Calu3 (cell line): ENCODE measurements at places on chromosomes 11 and 22. TPM values are rescaled to one million over a fixed set of nuclear protein-coding genes. Genes with fewer than 3 reads are reported as not detected.

The C1QTNF4 gene
- not detected in 2 replicates for total RNA-seq

The IRF7 gene
- total RNA-seq: 48.7 and 93.5 TPM in 2 replicates

The OR2AT4 gene
- total RNA-seq: not detected in 2 replicates

The RPS25 gene
- 471 and 510 TPM in 2 replicates for total RNA-seq

The C11orf91 gene
- total RNA-seq: 5.8 and 7.6 TPM in 2 replicates

The SHANK3 gene
- 2.1 and 2.5 TPM in 2 replicates for total RNA-seq

The EHF gene
- total RNA-seq: 286 and 299 TPM in 2 replicates

The ELFN2 gene
- 1.5 and 2.8 TPM in 2 replicates for total RNA-seq

The ACTN3 gene
- total RNA-seq: not detected in 2 replicates

The RCOR2 gene
- 0.26 and 0.37 TPM in 2 replicates for total RNA-seq

The CAPN5 gene
- 22.3 and 41.5 TPM in 2 replicates for total RNA-seq

The GRAP2 gene
- not detected in 2 replicates for total RNA-seq

The SLC22A6 gene
- total RNA-seq: not detected in 2 replicates

The XPNPEP3 gene
- 33.1 and 39.9 TPM in 2 replicates for total RNA-seq

The TEX54 gene
- total RNA-seq: not detected in 2 replicates

The CFAP300 gene
- 2.9 and 4.6 TPM in 2 replicates for total RNA-seq

The FAM181B gene
- total RNA-seq: 0.09 TPM in 1 of 2 replicates, not detected in the other

The OR4C13 gene
- not detected in 2 replicates for total RNA-seq

The MGAT3 gene
- 33.0 and 51.5 TPM in 2 replicates for total RNA-seq

The MFNG gene
- total RNA-seq: 19.0 and 22.1 TPM in 2 replicates

The LRRC55 gene
- total RNA-seq: not detected in 2 replicates

The SCGB1A1 gene
- not detected in 2 replicates for total RNA-seq

The MIOX gene
- total RNA-seq: 0.45 TPM in 1 of 2 replicates, not detected in the other
